ENCODE measurements at places on chromosomes 3 and 15.

DNA sequence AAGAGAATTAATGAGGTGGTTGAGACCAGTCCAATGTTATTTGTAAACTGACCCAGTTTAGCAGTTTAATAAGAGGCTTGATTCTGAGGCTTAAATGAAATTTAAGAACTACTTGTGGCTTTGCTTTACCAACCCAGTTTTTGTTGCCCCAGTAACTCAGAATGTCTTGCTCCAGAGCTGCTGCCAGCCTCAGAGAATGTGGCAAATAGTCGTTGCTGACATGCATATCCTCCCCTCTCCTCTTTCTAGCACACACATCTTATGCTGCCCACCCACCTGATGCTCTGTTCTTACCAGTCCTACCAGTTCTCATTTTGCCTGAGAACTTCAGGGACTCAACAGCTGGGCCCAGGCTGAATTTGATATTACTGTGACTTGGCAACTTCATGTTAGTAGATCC lies 92.4 kb upstream of the TSC22D2 start:
- DNase-seq: no peak

DNA sequence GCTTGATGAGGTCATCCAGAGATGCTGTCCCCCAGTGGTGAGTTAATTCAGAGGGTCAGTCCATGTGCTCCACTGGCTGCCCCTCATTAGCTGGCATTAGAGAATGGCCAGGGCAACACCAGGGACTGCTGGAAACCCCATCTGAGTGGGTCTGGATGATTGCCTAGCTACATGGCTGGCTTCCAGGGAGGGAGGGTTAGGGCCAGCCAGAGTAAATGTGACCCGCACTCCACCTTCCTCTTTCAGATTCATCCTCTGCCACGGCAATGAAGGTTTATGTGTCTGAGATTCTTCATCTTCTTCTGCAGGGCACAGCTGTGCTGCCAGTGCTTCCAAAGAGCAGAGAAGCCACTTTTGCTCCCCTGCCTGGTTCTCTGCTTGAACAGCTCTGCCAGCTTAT lies 391.9 kb downstream of the OCA2 start:
- DNase-seq: no peak

DNA sequence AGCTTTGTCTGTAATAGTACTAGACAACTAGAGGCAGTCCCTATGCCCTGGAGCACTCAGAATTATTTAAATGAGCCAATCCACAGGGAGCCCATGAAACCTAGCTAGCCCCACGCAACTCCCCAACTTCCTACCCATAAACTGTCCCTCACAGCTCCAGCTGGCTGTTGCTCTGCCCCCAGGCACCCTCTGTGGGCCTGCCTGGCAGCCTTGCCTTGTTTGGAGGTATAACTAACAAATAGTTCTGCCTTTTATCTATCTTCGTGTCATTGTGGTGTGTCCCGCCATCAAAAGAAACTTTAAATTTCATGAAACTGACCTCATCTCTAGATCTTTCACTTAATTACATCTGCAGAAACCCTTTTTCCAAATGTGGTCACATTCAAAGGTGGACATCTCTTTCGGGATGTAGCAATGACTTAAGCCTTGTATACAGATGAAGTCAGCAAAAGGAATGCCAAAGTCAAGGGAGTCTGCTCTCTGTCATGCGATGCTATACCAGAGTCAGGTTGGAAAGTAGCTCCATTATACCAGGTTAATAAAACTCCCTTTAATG lies 1.8 kb upstream of the RTP3 start:
- no peak for DNase-seq

DNA sequence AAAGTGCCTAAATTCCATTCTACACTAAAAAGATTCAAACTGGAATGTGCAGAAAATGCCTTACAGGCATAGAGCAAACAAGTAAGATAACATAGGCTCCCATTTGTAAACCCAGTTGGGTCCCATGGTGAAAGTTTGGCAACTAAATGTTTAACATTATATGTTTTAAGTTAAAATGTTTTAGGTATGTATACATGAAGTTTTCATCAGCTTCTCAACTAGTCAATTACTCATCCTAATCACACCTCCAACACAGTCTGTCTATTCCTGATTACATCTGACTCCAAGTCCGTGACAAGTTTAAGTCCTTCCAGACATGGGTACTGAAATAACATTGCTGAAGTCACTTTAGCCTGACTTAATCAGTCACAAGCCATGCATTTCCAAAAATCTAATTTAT lies 25.0 kb downstream of the MYLK start:
- no peak for DNase-seq

GRCh38 chr3:58570851-58571250 lies 6.3 kb downstream of the FAM107A start:
- DNase-seq: no peak

GRCh38 chr3:184748219-184749135 lies 36.6 kb upstream of the MAGEF1 start:
- DNase-seq: no peak

GRCh38 chr3:100073049-100073713 lies 41.1 kb downstream of the FILIP1L start:
- DNase-seq: no peak

DNA sequence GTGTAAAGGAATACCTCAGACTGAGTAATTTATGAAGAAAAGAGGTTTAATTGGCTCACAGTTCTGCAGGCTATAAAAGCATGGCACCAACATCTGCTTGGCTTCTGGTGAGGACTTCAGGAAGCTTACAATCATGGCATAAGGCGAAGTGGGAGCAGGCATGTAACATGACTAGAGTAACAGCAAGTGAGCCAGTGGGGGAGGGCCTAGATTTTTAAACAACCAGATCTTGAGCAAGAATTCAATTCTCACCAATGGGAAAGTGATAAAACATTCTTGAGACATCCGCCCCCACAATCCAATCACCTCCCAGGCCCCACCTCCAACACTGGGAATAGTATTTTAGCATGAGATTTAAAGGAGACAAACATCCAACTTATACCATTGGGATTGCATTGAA lies 44.2 kb upstream of the BCL2A1 start:
- DNase-seq: no peak

DNA sequence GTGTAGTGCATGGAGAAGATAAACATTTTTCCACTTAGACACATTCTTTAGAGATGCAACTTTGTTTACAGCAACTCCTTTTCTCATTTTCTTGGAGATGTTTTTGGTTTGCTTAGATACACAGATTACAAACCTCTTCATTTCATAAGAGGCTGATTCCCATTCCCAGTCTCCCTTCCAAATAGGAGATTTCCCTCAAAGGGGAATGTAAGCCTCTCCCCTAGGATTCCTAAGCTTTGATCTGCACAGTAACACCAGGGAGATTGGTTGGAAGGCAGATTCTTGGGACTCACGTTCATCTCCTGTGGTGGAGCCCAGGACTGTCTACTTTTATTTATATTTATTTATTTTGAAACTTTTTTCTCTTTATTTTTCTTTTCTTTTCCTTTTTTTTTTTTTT lies 63.2 kb downstream of the MCTP2 start:
- no peak for DNase-seq

GRCh38 chr15:88401996-88402656 lies 65.1 kb downstream of the MRPL46 start:
- no peak for DNase-seq

DNA sequence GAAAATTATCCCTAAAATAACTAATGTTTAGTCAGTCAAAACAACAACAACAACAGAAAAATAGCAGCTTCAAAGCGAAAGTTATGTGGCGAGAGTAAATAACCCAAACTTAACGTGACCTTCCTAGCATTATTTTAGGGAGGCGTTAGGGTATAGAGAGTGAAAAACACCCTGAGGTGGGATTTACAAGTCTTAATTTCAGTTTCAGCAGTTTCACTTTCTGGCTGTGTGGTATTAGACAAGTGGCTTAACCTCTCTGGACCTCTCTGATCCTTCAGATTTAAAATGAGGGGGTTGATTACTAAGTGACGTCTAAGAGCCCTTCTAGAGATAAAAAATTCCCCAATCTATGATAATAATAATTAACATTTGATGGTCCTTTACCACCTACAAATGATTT lies 291.2 kb downstream of the ZBTB20 start:
- no peak for DNase-seq
